Mesenteric fat pad (tissue), 1 donor: ENCODE measurements at places on chromosomes 3 and 15. TPM values are rescaled to one million over a fixed set of nuclear protein-coding genes. Genes with fewer than 3 reads are reported as not detected.

PAQR5 gene
- 0.74 TPM for total RNA-seq

SEMA6D gene
- 4.9 TPM for total RNA-seq

ADAMTS7 gene
- total RNA-seq = 13.2 TPM

SLC28A1 gene
- total RNA-seq = 0.19 TPM

CCDC13 gene
- 1.3 TPM for total RNA-seq

ZPLD1 gene
- not detected for total RNA-seq

ACSBG1 gene
- total RNA-seq = not detected

ROPN1 gene
- not detected for total RNA-seq

TNIK gene
- 3.7 TPM for total RNA-seq

BUB1B gene
- 0.39 TPM for total RNA-seq

FBLN2 gene
- 269 TPM for total RNA-seq

ZNF80 gene
- not detected for total RNA-seq

CHRNA3 gene
- not detected for total RNA-seq

OR5K2 gene
- total RNA-seq = not detected

CAMK2N2 gene
- not detected for total RNA-seq

PLCH1 gene
- total RNA-seq = not detected

RAD51 gene
- 0.32 TPM for total RNA-seq

EEFSEC gene
- total RNA-seq = 13.6 TPM

EPHB3 gene
- total RNA-seq = 1.6 TPM

PLA2G4D gene
- not detected for total RNA-seq

ATG3 gene
- 57.0 TPM for total RNA-seq

DNAH12 gene
- total RNA-seq = 0.06 TPM

GLT8D1 gene
- 33.2 TPM for total RNA-seq

CCR1 gene
- total RNA-seq = 39.7 TPM

FAM43A gene
- total RNA-seq = 22.3 TPM

RPP25 gene
- total RNA-seq = 10.7 TPM
